ENCODE measurements at places on chromosomes 16 and 17.

DNA sequence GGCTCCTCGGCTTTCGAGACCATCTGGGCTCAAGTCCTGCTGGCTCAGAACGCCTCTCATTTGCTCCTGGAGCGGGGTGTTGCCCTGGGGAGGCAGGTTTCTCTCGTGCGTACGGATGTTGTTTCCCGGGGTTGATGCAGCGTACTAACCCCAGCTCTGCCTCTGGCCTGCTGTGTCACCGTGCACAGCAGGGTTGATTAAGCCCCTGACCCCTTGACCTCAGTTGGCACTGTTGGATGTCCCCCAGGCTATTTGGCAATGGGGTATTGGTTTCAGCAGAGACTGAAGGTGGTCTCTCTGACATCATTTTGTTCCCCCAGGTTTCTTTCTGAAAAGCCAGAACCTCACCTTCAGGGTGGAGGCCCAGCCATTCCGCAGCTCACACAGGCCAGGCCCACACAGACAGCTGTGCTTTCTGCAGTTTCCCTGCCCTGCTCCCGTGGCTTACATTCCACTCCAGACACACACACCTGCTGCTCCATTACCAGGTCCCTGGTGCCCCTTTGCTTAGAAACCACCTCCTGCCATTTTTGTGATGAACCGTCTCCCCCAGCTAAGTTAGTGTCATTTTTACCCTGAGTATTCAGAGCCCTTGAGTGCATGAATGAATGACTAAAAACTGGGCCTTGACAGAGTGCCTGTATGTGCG lies 233.5 kb downstream of the CCDC182 start:
- DNase-seq: peak; percentile 61

- no peak for DNase-seq
Observed at GRCh38 chr17:81348097-81349055, 46.9 kb upstream of the BAHCC1 start.

GRCh38 chr17:58755577-58756245 lies at the start of gene PPM1E:
PPM1E (plus strand) TSS chr17:58755854.
- DNase-seq: peak; percentile 98

GRCh38 chr17:20206068-20206467 lies 196.9 kb downstream of the SPECC1 start:
- DNase-seq: no peak

- no peak for DNase-seq
Observed at GRCh38 chr17:20202141-20202621, 193.0 kb downstream of the SPECC1 start.

DNA sequence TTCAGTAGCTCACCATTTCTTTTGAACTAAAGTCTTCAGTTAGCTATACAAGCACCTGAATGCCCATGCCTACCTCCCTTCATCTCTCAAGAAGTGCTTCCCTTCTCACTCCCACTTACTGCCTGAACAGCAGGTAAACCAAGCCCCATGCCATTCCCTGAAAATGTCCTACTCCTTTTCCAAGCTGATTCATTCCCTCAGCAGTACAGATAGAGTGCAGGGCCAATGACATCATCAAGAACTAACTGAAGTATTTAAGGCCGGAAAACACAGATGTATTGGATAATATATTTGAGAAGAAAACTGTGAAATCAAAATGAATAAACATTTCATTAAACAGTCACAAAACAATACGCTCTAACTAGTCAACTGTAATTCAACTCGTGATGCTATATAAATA lies 478.8 kb upstream of the CDH11 start:
- DNase-seq: no peak

GRCh38 chr17:78828470-78829185 lies 12.0 kb downstream of the USP36 start:
- peak; percentile 52 for DNase-seq

GRCh38 chr16:50126183-50126582 lies 26.9 kb upstream of the TENT4B start:
- no peak for DNase-seq

DNA sequence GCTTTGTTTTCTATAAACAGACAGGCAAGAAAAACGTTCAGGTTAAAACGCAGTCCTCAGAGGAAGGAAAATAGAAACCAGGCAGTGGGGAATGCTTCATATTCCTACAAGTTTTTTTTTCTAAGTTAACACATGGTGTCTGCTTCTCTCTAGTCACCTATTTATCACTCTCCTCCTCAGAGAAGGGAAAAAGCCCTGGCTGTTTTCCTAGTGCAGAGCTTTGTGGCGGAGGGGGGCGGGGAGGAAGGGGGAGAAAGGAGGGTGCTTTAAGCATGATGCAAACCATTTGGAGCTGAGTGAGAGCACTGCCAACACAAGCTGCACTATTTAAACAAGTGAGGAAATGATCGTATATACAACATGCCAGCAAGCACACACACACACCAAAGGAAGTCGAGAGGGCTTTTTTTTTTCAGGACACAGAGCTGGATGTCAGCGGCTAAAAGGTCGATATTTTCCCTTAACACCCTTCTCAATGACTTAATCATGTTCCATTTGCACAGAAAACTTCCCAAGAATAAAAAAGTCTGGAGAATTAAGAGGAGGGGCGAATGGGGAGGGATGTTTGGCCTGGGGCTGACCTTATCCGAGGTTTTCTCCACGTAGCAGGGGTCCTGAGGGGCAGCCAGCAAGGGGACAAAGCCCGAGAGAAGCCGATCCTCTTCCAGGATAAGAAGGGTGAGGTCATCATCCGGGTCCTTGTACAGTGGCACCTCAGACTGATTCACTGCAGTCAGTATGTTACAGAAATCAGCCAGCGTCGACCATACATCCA lies 117.4 kb downstream of the HIC1 start:
- DNase-seq: no peak

- no peak for DNase-seq
Observed at GRCh38 chr17:66299711-66300110, 2.7 kb upstream of the PRKCA start.

DNA sequence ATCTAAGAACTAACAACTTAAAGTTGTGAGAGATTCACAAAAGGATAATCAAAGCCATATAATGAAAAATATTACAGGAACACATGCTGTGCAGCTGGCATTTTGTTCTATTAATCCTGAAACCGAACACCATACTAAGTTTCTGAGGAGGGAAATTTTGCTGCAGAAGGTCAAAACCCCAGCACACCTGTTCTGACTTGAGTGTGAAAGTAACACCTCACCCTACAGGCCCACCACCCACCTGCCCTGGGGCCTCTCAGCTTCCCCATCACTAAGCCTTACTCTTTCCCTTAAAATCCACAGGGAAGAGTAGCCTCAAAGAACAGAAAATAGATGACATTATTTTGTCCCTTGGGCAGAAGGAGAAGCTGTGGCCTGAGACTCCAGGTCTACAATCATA lies 44.8 kb downstream of the STAT5A start:
- no peak for DNase-seq

DNA sequence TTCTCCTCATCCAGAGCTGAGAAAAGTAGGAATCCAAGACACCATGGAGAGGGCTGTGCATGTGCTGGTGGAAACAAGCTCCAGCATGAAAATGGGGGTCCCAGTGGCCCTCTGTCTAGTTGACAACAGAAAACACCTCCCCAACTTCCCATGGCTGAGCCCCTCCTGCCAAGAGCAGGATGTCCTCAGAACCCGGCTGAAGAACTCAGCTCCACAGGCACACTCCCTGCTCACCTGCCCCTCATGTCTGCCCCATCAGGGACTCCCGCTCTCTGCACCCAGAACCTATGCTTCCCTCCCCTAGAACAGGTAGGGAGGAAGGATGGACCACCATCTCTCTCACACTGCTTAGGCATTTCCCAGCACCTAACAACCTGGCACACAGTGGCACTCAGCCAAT lies 167.2 kb downstream of the C16orf78 start:
- no peak for DNase-seq

GRCh38 chr17:78707016-78707415 lies 75.1 kb downstream of the CYTH1 start:
- no peak for DNase-seq

- DNase-seq: no peak
Observed at GRCh38 chr16:62954144-62955032, 918.1 kb upstream of the CDH8 start.
